ENCODE measurements at places on chromosomes 3 and 15.
A peak's percentile ranks its signal among the peaks of the same experiment; 100 is the strongest.

DNA sequence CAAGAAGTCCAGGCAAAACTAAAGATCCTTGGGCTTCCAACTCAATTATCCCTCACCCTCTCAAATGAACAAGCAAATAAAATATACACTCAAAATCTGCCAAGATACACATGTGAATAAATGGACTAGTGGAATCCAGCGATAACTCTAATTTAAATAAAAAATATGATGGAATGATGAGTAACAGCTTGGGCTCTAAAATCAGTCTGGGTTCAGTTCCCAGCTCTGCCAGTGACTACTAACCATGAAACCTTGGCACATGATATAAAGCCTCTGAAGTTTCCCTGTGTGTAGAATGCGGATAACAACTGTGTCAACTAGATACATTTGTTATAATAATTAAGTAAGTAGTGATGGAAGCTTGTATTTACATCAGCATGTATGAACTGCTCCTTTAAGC, 81.3 kb downstream of the CADPS start:
- DNase-seq: no peak

- no peak for DNase-seq
Measured at GRCh38 chr3:110567029-110567428, 504.6 kb upstream of the NECTIN3 start.

GRCh38 chr3:183254487-183255347, 1.7 kb downstream of the B3GNT5 start:
- no peak for DNase-seq

- DNase-seq: no peak
Measured at GRCh38 chr3:194606941-194607340, 26.3 kb downstream of the TMEM44 start.

GRCh38 chr3:4795905-4796304, 183.3 kb upstream of the BHLHE40 start:
- no peak for DNase-seq

- no peak for DNase-seq
Measured at GRCh38 chr15:101451266-101451799, 38.2 kb downstream of the PCSK6 start.

DNA sequence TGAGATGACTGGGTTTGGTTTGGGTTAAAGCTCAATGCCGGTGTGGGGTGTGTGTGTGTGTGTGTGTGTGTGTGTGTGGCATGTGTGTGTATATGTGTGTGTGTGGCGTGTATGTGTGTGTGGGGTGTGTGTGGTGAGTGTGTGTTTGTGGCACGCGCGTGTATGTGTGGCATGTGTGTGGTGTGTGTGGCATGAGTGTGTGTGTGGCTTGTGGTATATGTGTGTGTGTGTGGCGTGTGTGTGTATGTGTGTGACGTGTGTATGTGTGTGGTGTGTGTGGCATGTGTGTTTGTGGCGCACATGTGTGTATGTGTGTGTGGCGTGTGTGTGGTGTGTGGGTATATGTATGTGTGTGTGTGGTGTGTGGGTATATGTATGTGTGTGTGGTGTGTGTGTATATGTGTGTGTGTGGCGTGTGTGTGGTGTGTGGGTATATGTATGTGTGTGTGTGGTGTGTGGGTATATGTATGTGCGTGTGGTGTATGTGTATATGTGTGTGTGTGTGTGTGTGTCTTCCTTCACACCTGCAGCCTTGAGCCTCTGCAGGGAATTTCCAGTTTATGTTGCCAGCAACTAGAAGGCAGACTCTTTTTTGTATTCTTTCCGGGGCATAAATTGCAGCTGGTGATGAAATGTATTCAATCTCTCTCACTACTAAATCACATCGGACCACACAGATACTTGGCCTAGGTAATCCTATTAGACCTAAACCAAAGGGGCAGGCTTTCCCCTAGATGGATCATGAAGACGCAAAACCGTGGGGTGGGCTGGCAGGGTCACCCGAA, 34.8 kb downstream of the CHRD start:
- DNase-seq: no peak

DNA sequence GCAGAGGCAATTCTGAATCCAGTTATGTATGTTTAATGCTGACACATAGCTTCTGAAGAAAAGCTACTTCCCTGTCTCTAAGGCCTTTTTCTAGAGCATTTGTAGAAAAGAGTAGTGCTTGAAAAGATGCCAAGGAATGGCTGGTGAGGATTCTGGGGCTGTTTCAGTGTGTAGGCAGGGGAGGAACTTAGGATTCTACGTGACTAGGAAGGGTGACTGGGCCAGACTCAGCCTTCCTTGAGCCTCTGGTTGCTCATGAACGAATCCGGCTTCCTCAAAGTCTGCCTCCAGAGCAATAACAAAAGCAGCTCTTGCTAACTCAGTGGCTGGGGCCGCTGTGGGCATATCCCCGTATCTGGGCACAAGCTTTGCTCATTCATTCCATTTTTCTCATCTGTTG, 104.8 kb upstream of the WNT5A start:
- no peak for DNase-seq

DNA sequence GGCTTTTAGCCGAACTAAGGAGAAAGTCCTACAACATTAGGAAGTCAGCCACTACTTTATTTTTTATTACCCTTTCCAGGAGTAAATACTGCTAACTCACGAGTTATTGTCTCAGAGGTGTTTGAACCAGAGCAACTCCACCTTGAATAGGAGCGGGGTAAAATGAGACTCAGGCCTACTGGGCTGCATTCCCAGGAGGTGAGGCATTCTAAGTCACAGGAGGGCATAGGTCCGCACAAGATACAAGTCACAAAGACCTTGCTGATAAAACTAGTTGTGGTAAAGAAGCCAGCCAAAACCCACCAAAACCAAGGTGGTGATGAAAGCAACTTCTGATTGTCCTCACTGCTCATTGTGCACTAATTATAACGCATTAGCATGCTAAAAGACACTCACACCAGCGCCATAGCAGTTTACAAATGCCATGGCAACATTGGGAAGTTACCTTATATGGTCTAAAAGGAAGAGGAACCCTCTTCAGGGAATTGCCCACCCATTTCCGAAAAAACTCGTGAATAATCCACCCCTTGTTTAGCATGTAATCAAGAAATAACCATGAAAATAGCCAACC, 555.9 kb downstream of the IGSF11 start:
- DNase-seq: no peak

GRCh38 chr3:88084097-88084501, 25.0 kb downstream of the ZNF654 start:
- DNase-seq: no peak

- peak; percentile 88 for DNase-seq
Measured at GRCh38 chr3:172201136-172201869, 161.9 kb downstream of the FNDC3B start.

- peak; percentile 81 for DNase-seq
Measured at GRCh38 chr3:150180334-150180733, 209.6 kb upstream of the PFN2 start.

GRCh38 chr3:121863801-121864200, 28.8 kb downstream of the EAF2 start:
- DNase-seq: no peak

DNA sequence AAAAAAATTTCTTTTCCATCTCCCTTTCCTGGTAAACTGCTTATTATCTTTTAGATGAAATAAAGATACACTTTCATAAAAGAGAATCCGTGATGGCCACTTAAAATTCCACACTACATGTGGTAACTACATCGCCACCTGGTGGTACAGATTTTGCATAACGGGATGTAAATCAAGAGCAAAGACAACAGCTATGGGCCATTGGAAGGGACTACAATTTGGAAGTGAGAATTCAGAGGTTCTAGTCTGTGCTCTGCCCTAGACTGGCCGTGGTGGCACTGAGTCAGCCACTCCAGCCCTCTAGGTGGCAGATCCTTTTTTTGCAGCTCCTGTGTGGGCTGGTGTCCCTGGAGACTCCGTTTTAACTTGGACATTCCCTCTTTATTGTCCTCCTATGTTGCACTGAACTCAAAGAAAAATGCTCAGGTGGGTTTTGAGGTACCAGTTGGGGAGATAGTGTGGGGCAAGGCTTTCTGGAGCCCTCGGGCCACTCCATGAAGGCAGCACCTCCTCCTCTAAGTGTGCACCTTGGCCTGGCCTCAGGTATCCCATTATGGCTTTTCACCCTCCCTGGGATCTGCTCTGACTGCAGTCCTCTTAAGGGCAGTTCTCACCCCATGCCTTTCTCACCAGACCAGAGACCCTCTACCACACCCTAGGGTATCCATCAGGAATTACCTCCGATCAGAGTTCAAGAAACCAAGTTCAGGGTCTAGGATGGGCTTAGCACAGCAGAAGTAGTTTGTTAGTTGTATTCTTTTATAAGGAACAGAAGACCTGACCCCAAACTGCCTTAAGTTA, 54.9 kb downstream of the SPSB4 start:
- peak; percentile 66 for DNase-seq

GRCh38 chr3:12895391-12896062, 54.2 kb upstream of the RPL32 start:
- DNase-seq: no peak

DNA sequence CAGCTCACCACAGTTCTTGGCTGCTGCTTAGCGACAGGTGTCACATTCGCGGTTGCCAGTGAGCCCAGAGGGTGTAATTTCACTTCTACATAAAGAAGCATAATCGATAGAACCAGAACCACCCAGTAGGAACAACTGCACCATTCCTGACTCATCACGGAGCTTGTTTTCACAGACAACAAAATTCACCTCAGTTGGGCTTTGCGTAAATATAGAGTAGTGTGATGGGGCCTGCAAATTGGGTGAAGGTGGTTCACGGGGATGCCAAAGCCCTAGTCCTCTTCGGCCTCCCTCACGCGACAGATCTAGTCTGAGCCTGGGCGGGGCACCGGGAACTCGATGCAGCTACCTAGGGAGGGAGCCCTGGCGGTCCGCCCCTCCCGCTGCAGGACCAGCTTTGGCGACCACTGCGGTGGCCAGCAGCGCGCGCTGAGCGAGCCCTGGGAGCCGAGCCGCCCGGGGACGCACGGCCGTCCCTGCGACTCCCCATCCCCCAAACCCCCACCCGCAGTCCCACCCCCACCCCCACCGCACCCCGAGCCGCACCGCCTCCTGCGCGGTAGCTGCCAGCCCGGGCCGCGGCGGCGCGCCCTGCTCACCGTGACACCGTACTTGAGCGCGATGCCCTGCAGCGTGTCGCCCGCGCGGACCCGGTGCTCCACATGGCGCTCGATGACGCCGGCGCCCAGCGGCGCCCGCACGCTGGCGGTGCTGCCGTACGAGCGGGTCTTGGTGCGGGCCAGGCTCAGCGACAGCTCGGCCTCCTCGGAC, 519 bp downstream of the LYSMD2 start:
- DNase-seq: no peak

DNA sequence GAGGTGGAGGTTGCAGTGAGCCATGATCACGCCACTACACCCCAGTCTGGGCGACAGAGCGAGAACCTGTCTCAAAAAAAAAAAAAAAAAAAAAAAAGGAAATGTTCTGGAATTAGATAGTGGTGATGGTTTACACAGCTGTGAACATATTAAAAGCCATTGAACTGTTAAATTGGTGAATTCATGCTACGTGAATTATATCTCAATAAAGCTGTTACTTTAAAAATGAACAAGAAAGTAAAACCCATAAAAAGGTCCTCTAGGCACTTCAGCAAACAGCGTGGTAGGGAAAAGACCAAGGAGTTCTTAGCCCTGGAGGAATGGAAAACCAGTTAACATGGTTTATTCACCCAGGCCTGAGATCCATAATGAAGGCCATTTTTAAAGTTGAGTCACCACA, 180.1 kb downstream of the ATG7 start:
- no peak for DNase-seq

DNA sequence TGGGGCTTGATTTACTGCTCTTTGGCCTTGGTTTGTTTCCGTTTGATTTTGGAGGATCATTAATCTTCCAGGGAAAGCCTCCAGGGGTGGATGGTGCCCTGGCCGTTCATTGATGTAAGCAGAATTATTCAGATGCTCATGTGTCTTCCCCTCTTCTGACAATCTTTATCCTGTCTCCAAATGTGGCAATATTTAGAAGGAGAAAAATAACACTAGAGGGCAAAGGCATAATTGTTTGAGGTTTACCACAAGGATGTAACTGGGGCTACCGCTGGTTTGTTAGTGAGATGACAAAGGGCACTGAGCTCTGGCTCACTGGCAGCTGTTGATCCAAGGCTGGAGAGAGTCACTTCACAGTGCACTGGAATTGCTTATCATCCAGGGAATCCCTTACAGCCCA, 18.2 kb upstream of the PLCL2 start:
- DNase-seq: no peak

GRCh38 chr3:197238842-197239241, 59.6 kb downstream of the DLG1 start:
- DNase-seq: no peak

- DNase-seq: no peak
Measured at GRCh38 chr3:154044671-154045070, 76.5 kb upstream of the ARHGEF26 start.

- no peak for DNase-seq
Measured at GRCh38 chr3:151395806-151396205, 11.3 kb upstream of the P2RY12 start.

GRCh38 chr3:127412578-127413317, 124.9 kb upstream of the PRR20G start:
- no peak for DNase-seq

- no peak for DNase-seq
Measured at GRCh38 chr15:84702961-84703482, 12.9 kb downstream of the SEC11A start.

DNA sequence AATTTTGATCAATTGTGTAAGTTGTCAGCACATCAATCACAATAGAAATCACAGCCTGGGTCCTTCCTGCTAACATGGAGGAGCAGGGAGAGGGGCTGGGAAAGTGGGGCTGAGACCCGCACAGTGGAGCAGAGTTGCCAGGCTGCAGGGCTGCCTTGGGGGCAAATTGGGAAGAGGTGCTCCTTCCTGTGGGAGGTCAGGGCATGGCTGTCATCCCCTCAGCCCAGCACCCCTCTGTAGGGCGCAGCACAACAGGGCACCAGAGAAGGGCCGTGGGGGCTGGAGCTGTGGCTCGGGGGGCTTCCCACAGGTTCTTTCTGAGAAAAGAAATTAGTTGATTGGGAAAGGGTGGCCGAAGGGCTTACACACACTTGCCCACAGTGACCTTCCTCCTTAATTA, 126.3 kb downstream of the NSMCE3 start:
- DNase-seq: no peak

- DNase-seq: no peak
Measured at GRCh38 chr3:7760718-7761117, 740.9 kb upstream of the LMCD1 start.

DNA sequence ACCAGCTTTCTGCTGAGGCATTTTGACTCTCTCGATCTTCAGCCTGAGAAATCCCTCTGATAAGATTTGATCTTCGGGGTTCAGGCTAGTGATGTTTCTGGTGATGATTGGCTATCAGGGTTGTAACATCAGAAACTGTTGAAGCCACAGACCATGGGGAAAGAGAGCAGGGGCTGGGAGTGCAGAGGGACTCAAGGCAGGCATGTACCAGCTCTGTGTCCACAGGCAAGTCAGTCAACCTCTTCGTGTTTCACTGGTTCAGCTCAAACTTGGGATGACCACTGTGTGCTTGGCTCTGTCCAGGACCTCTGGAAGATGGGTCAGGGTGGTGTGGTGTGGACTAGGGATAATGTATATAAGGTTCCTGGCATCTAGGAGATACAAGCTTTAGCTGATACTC, 116.5 kb downstream of the EEFSEC start:
- DNase-seq: no peak

DNA sequence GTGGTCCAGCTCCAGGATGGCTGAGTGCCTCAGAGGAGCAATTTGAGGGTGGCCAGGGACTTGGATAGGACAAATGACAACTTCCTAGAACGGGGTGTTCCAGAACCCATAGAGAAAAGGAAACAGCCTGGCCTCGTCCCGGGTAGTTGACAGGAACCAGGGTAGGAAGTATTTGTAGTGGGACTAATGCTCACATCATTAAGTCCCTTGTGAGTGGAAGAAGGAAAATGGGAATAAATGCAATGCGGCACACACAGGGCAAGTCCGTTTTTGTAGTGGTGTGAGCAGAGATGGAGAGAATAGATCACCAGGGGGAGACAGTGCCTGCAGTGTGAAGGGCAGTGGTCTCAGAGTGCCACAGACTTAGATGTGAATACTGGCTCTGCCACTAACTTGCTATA, 19.6 kb downstream of the TIMP4 start:
- DNase-seq: no peak
